Activated T-cell treated with anti-CD3 and anti-CD28 coated beads, Interleukin-2, amount 50 U/mL, for 1 hour (primary cell): ENCODE measurements at places on chromosomes 5 and 9.

GRCh38 chr5:111865356-111865755, 108.4 kb upstream of the NREP start:
- no peak for DNase-seq

DNA sequence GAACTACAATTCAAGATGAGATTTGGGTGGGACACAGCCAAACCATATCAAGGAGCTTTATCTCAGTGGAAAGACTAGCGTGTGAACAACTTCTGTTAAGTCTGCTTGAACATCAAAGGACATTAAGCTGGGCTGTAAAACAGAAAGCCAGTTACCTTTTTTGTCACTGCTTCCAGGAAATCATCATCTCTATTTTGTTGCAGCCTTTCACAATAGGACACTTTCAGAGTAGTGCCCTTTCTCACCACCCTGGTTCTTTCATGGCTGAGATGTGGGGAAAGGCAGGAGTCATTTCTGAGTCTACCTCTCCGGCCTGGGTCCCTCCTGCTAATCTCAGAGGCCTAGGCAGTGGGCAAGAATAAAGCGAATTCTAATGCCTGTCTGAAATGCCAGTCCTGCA, 96.2 kb upstream of the PPP1R2B start:
- DNase-seq, result no peak

GRCh38 chr5:107887166-107887943, 216.6 kb upstream of the EFNA5 start:
- DNase-seq, result no peak

GRCh38 chr5:66864240-66864884, 268.2 kb downstream of the MAST4 start:
- no peak for DNase-seq

DNA sequence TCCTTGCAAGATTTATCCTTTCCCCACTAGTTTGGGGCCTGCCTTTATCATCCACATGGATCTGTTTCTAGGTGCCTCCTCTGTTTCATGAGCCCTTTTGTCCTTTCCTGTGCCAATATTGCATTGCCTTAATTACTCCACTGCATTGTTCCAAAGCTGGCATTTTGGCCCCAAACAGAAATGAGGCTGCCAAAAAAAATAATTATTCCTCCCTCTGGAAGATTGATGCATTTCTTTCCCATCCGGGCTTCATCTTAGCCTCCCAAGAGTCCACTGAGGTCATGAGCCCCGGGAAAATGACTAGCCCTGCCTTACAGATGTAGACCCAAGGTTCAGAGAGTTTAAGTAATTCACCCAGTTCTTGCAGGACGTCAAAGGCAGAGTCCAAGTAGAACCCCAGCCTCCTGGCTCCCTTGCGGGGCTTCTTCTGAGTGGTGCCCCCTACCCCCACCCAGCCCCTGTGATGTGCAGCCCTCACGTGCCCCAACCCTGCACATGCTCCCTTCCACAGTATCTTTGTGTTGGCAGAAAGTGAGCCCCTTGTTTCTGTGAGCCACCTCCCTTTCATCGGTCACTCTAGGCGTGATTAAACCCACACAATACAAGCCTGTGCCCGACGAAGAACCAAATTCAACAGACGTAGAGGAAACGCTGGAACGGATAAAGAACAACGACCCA, 62.1 kb downstream of the TMOD1 start:
- DNase-seq, result no peak
